Cortex of kidney (tissue), 1 donor: ENCODE measurements at places on chromosomes 2 and 18.

GRCh38 chr2:231612109-231612455 is 19.4 kb downstream of the TEX44 start:
- no peak for DNase-seq

DNA sequence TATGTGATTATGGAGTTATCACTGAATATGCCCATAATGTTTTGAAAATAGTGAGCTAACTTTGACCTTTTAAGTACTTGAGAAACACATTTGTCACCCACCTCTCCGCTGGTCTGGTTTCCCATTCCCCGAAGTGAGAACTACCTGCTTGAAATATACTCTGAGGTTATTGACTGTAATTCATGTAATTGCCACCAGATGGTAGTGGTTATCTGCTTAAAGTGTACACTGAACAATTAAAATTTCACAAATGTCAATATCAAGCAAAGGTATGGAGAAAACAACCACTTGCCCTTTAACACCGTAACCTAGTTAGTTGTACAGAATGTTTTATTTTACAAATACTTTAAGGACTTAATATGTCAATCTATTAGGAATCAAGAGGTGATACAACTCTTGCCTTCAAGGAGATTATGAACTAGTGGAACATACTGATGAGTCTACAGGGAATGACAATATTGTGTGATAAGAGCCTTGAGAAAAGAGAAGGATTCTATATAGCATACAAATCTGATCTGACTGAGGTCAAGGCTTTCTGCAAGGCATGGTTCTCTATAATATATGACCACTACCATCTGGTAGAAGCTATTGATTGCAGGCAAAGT is 316.8 kb upstream of the KCNH7 start:
- no peak for DNase-seq

DNA sequence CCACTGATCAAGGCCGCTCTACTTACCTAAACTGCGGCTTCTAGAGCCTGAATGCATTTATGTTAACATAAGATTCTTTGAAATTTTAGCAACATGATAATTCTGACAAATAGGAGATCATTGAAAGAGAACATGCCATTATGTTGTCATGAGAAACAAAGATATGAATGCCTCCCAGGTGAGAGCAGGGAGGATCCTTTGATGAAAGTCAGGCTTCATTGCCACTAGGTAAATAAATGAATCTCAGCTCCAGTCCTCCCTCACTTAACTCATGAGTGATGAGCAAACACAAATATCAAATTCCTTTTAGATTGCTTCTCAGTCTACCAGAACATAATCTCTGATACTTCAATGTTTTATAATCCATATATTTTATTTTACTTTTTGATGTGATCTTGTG is 463.2 kb upstream of the CDH7 start:
- DNase-seq, result no peak

GRCh38 chr2:31365834-31366505 is 48.6 kb downstream of the XDH start:
- no peak for DNase-seq

DNA sequence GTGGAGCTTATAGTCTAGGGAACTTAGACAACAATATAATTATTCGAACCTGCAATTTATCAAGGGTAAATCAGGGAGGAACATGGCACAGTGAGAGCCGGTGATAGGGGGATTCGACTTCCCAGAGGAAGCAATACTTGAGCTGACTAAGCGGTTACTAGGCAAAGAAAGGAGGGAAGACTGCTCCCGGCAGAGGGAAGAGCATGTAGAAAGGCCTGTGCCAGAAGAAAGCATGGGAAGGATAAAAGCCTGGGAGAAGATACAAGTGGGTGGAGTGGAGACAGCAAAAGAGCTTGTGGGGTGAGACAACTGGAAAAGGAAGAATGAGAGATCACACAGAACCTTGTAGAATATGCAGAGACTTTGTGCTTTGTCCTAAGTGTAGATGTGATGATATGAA is 93.3 kb downstream of the MARCHF4 start:
- no peak for DNase-seq

GRCh38 chr2:141557329-141558095 is 573.3 kb downstream of the LRP1B start:
- DNase-seq, result no peak

GRCh38 chr2:59391896-59392295 is 1150.8 kb upstream of the FANCL start:
- no peak for DNase-seq

- DNase-seq, result no peak
These were observed 115.1 kb upstream of the ZBTB14 start for GRCh38 chr18:5410582-5410981.

- no peak for DNase-seq
These were observed 27.0 kb downstream of the FOSL2 start for GRCh38 chr2:28419443-28420270.

- no peak for DNase-seq
These were observed 69.7 kb downstream of the RPRM start for GRCh38 chr2:153408710-153409385.

- DNase-seq, result no peak
These were observed 63.1 kb upstream of the MCFD2 start for GRCh38 chr2:46978723-46979122.

- no peak for DNase-seq
These were observed 22.8 kb downstream of the ZSCAN30 start for GRCh38 chr18:35267161-35267651.

DNA sequence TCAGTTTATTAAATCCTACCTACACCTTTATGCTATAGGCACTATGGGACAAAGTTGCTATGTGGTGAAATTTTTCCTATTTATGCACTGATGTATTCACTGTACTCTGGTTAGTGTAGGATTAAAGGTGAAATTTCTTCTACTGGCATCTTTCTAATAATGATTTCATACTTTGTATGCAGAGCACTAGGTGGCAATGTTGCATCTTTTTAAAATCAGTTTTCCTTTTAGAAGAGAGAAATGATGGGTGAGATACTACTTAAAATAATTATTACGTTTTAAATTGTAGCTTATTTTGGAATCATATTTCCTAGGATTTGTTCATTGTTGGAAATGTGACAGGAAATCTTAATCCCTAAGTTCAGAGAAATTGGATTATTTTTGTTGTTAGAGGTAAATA is 150.9 kb downstream of the CD8B2 start:
- DNase-seq, result no peak

DNA sequence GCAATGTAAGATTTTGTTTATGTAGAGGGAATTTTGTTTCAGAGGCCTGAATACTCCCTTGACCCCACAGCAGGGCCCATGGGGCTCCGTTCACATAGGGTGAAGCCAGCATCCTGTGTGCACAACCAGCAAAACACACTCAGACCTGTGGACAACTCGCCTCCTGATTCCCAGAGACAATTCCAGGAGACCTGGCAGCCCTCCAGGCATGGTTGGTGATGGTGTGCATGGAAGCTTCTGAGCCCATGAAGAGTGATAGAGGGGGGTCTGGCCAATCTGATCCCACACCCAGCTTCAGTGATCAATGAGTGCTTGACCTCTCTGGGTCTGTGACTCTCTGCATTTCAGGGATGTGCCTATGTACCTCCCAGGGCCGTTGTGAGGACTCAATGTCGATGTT is 91.0 kb upstream of the RAB6C start:
- DNase-seq, result no peak

DNA sequence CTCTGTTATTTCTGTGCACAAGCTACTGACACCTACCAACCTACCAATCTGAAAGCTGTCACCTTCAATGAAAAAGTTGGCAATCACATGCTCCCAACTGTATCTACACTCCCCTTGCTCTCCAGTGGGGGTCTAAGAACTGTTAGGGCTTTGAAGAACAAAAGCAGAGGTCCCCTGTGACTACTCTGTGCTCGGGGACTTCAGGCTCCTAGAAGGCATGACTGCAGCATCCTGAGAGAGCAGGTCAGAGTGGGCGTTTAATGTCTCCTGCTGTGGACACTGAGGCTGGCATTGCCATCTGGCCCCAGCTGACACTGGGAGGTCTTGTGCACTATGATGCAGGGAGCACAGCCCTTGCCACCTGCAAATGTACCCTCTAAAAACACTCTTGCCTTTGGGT is 93.3 kb downstream of the ACTR2 start:
- DNase-seq, result no peak

DNA sequence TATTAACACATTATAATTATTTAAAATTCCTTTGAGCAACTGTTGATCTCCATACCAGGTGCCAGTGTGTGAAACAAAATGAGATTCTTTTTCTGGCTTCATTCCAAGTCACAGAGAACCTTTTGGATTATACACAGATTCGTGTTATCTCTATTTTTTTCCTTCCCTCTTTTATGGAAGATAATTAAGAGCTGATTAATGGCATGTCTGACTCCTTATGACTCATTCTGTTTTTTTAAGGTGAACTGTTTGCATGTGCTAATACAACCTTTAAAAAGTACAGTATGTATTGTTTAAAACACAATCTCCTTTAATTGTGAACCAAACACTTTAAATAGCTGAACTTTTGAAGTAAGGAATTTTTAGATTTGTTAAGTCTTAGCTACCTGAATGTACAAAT is 39.3 kb downstream of the PELI1 start:
- no peak for DNase-seq

DNA sequence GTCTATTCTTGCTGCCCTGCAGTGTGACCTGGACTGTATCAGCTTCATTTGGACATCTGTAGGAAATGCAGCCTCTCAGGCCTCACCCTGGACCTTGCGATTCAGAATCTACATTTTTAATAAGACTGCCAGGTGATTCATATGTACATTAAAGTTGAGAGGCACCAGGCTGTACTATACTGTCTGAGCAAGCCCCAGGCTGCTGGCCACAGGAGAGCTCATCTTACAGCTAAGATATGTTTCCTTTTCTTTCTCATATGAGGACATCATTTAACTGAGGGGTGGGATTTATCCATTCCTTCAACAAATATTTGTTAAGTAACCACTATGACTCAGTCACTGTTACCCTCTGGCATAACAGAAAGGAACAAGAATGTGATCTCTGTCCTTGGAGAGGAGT is 78.2 kb upstream of the GCFC2 start:
- DNase-seq, result no peak

- no peak for DNase-seq
These were observed 1339.6 kb upstream of the LRRTM1 start for GRCh38 chr2:81644189-81644588.

GRCh38 chr2:217856871-217857270 is 145.9 kb downstream of the TNS1 start:
- DNase-seq, result no peak

GRCh38 chr18:9855681-9856080 is 30.1 kb upstream of the TXNDC2 start:
- DNase-seq, result no peak

DNA sequence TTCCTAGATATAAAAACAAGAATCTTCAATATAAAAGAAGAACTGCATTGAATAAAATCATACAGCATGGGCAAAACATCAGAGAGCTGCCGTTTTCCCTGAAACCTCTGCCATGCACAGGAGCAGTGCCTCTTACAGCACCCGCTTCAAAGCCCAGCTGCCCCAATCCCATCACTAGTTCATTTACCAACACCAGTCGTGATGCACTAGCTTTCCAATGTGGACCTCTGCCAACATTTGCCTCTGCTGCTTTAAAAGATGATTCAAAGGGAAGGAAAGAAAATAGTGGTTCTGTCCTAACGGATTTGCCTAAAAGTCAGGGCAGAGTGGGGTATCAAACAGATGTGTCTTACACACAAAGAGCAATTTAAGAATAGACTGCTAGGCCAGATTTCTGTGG is 43.4 kb upstream of the AP1S3 start:
- no peak for DNase-seq

DNA sequence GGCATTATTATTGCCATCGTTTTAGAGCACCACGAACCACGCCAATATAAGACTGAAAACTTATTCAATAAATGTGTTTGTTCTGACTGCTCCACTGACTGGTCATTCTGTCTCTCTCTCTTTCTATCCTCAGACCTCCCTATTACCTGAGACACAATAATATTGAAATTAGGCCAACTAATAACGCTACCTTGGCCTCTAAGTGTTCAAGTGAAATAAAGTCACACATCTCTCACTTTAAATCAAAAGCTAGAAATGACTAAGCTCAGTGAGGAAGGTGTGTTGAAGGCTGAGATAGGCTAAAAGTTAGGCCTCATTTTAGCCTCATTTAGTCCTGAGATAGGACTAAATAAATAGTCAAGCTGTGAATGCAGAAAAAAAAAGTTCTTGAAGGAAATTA is 38.8 kb downstream of the G6PC2 start:
- no peak for DNase-seq

DNA sequence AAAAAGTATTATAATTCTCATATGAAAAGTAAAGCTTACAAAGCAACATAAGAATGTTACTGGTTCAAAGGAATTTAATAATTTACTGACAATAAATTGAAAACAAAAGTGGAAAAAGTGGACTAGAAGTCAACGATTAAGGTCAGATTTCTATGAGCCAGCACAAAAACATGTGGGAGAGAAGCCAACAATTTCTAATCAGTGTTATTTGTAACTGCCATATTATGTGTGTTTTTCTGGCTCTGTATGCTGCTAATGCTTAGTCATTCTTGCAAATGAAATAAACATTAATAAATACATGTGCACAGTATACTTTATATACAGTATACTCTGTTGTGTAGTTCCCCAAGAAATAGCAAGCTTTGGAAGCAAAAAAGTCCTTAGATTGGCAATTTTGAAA is 301.3 kb upstream of the RGPD4 start:
- DNase-seq, result no peak

DNA sequence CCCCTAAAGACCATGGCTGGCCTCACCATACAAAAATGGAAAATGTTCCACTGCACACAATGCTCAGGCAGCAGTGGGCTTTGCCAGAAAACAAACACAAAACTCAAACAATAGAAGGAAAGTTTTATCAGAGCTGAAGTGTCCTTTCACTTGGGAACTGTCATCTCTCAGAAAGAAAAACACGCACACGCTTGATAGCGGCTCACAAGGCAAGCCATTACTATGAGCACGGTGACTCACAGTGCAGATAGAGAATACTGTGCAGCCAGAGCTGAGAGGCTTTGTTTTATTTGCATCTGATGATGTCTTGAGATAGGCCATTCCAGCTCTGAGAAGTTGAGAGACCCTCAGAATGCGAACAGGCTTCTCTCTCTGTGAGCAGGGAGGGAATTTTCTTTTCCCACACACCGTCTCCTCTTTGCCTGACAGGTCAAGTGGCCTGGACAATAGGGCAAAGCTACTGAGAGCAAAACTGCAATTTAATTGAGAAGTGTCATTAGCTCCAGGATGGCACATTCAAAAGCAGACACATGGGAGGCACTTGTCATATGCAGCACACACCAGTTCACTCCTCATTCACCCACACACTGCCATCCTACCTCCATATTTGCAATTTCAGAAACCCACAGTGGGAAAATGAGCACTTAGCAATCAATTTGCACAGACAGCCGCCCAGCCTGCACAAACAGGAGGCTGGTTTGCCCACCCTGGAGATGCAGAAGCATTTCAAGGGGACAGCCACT is 236.6 kb downstream of the SS18 start:
- DNase-seq, result no peak

GRCh38 chr18:48347756-48348326 is 61.3 kb downstream of the ZBTB7C start:
- no peak for DNase-seq

- no peak for DNase-seq
These were observed 164.4 kb downstream of the TMEFF2 start for GRCh38 chr2:192030289-192030688.
